ENCODE measurements at places on chromosomes 2 and 18.

DNA sequence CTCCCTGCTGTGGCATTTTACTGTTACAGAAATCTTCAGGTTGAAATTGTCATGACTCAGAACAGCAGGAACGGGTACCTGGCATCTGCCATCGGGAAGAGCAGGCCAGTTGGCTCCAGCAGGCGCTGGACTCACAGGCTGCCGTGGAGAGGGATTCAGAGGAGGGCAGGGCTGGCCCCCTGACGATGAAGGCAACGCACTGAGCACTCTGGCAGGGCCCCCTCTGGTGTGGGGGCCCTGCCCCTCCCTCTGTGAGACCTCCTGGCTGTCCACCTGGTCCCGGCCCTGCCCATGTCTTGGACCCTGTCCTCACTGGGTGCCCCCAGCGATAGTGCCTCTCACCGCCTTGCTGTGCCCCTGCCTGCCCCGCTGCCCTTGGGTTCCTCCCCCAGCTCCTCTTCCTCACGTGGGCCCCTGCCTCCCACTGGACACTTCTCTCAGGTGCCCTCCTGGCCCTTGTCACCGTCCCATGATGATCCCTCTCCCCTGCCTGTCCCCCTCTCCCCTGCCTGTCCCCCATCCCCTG, 23.3 kb upstream of the ALLC start:
- DNase-seq: no peak

GRCh38 chr2:67825476-67825875, 237.3 kb downstream of the C1D start:
- DNase-seq: no peak

DNA sequence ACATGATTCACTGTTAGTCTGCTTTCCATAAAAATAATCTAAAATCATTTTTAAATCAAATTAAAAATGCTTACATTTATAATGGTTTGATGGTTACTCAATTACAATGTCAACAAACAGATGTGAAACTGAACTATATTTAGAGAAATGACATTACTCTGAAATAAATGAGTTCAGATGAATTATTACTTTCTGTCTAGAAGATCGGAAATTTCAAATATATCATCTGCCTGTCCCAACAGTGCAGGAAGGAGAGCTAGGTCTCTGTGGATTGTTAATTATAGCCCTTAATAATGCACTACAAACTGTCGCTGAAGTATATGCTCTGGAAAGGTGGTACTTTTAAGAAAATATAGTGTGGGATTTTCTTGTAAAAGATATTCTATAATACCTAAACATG, 109.8 kb downstream of the DSEL start:
- no peak for DNase-seq

DNA sequence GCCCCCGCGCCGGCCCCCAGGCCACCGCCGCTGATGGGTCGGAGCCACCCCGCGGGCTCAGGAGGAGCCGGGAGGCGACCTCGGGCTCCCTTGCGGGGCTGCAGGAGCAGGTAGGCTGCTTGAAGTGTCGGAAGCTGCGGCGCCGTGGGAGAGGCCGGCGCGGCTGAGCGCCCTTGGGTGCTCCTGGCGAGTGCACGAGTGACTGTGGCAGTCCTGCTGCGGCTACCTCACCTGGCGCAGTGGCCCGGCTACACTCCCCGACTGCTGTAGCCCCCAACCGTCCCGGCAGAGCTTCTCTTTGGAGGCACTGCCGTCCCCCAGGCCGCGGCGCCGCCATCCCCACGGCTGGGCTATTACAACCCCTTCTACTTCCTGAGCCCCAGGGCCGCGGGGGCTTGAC, 10.0 kb upstream of the LYPD6 start:
- DNase-seq: no peak

GRCh38 chr2:203592470-203592869, 57.4 kb upstream of the RAPH1 start:
- DNase-seq: no peak

- no peak for DNase-seq
These were observed 154.5 kb upstream of the NDUFV2 start for GRCh38 chr18:8948011-8948410.

DNA sequence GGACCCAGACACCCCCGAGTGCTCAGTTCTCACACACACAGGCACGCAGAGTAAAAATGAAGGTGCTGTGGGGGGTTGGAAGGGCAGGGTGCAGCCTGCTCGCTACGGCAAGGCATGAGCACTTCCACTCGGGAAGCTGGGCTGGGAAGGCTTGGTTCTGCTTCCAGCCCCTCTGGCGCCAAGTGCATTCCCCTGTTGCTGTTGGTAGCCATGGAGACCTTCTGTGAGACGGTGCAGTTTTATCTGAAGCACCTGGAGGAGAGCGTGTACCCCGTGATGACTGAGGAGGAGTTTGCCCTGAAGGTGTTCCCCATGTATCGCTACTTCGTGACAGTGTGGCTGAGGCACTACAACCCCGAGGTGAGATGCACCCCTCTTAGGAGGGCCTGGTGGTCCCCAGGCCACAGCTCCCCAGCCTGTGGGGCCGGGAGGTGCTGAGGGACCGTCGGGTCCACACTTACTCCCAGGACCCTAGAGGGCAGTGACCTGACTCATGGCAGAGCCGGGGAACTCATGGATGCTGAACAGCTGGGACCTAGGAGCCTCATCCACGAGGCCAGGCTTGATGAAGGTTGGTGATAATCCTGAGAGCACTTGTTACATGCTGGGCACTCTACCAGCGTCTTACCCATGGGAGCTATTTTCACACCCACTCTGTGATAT, 15.5 kb downstream of the MROH2A start:
- no peak for DNase-seq

DNA sequence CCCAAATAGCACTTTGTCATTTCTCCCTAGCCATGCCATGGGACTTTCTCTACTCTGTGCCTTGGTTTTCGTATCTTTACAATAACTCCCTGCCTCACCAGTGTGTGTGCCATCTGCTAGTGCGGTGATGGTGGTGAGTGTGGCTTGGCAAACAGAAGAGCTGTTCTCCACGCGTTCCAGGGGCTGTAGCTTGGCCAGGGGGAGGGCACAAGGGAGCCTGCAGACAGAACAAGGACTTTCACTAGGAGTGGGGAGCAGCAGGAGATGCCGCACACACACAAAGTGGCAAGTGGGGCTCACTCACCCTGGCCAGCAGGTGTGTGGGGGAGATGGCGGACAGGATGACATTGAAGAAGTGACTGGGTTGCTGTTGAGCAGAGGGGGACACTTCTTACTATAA, 196.9 kb downstream of the HAUS1 start:
- DNase-seq: no peak

DNA sequence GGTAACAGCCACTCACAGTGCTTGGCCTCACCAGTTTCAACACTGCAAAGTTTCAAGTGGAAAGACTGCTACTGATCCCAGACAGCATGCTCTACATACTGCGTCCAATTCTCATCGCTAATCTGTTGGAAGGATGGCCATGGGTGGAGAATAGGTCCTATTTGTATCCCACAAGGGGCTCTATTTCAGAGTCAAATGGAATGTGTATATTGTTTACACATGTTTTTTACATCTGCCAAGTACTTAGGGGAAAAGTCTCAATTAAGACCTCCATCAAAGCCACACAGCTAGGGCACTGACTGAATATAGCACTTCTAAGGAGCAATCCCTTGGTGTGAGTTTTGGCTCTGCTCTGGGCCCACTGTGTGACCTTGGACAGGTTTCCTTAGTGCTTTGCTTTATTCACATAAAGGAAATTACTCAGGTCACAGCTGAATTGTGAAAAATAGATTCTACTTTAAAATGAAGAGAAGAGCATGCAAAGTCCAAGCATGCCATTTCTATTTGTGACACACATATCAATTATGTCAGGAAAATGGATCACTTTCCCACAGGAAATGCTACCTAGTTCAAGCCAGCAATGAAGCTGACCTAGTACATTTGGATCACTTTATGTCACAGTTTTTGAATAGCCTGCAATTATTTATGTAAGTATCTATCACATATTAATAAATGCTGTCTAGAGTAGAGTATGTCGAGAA, 112.9 kb upstream of the STK17B start:
- no peak for DNase-seq

- DNase-seq: no peak
These were observed 138.5 kb downstream of the MTX2 start for GRCh38 chr2:176407706-176408105.

- no peak for DNase-seq
These were observed 29.6 kb downstream of the MRO start for GRCh38 chr18:50790241-50790640.

DNA sequence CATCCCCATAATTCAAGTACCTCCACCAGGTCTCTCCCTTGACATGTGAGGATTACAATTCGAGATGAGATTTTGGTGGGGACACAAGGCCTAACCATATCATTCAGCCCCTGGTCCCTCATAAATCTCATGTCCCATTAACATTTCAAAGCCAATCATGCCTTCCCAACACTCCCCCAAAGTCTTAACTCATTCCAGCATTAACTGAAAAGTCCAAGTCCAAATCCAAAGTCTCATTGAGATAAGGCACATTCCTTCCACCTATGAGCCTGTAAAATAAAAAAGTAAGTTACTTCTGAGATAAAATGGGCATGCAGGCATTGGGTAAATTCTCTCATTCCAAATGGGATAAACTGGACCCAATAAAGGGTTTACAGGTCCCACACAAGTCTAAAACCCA, 849.7 kb downstream of the BCL11A start:
- no peak for DNase-seq

- DNase-seq: no peak
These were observed 60.6 kb downstream of the CABYR start for GRCh38 chr18:24199372-24199962.

DNA sequence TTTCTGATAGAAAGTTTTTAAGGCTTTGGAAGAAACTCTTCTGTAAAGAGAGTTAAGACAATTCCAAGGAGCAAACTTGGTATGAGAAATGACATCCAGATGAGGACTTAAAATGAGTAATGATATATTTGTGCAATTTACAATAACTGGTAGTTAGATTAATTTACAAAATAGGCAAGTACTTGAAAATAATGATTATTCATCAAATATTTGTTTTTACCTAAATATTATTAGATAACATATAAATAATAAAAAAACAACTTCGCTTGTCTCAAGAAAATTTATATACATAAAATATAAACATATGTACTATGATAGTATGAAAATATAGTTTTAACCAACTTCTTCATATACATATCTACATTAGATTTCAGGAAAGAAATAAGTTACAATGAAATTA, 478.5 kb downstream of the TRIB2 start:
- no peak for DNase-seq

DNA sequence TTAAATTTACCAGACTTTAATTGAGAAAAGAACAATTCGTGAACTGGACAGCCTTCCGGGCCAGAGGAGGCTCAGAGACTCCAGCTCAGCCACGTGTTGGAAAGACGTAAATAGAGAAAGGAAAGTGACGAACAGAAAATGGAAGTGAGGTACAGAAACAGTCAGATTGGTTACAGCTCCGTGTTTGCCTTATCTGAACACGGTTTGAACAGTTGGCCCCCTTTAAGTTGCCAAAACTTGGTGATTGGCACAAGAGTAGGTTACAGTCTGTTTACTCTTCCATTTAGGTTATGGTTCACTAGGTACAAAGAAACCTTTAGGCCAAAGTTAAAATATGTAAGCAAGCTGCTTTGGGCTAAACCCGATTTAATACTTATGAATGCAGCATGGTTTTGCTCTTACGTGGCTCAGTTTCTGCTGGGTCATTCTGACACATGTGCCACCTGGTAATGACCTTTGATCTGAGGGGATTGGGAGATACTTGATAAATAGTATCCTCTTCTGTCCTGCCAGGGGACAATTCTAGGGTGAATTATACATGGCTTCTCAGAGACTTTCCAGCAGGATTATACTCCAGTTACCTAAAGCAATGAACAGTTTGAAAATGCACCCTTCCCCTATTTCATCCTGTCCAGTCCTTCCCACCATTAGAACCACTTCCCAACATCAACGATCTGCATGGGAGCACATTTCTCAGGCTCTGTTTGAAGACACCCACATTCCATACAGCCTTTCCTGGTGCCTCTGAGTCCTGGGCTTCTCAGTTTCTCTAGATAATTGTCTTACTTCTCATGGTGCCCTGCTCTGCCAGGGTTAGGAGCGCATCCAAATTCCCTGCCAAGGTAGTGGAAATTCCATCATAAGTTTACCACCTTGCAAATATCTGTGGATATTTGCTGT, 65.1 kb upstream of the TGIF1 start:
- no peak for DNase-seq

- DNase-seq: no peak
These were observed 39.9 kb downstream of the CYRIA start for GRCh38 chr2:16625759-16626158.

DNA sequence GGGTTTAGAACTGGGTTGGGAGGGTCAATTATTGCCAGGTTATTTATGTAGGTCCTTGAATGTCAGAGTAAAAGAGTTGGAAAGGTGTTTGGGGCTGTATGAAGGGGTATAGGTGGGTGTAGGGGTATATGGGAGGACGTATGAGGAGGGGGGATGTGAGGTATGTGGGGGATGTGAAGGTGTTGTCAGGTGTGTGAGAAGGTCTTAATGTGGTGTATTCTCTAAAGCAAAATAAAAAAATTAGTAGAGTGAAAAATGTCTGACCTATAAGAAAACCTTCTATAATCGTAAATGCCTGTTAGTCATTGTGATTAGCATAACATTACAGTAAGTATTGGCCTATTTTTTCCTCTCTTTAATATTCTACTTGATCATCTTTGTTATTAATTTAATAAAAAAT, 25.1 kb downstream of the ACVR2A start:
- DNase-seq: no peak

DNA sequence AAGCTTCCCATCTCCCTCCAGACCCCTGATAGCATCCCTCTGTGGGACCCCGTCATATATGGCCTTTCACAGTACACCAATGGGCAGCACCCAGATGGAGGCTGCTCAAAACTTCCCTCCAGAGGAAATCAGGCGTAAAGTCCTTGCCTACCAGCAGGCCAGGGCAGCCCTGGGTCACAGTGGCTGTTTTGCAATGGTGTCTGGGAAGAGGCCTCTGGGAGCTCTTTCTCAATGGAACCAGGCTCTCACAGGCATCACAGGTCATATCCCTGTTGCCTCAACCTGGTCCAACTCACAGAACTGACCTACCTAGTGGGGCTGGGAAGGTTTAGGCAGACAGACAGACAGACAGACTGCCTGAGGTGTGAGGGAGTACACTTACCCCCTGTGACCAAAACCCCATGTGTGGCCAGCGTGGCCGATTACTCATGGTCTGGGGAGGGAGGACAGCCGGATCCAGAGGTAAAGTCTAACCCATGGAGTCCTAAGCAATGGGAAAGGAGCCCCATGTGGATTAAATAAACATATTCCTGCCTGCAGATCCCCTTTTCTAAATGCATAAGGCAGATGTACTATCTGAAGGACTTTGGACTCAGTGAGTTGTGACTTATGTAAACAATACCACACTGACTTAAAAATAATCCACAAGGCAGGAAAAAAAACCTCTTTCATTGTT, 58.2 kb downstream of the BCL2L11 start:
- no peak for DNase-seq
